Pons (tissue), 1 donor: ENCODE measurements at places on chromosomes 4 and X.

GRCh38 chr4:34157547-34157946, 2086.8 kb downstream of the ARAP2 start:
- DNase-seq = no peak

- no peak for DNase-seq
Observed at GRCh38 chr4:158125310-158125709, 47.5 kb downstream of the GASK1B start.

DNA sequence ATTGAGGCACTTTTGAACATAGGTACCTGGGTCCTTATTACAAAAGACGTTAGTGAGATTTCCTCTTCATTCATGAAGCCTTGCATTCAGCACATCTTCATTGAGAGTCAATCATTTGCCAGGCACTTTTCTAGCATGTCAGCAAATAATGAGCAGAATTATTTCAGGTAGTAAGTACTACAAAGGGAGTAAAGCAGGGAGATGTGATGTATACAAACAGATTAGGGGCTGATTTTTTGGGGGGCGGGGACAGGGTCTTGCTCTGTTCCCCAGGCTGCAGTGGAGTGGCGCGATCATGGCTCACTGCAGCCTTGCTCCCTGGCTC, 638 bp upstream of the CCKAR start:
- no peak for DNase-seq

GRCh38 chr4:81732980-81733379, 261.3 kb upstream of the RASGEF1B start:
- DNase-seq = no peak

DNA sequence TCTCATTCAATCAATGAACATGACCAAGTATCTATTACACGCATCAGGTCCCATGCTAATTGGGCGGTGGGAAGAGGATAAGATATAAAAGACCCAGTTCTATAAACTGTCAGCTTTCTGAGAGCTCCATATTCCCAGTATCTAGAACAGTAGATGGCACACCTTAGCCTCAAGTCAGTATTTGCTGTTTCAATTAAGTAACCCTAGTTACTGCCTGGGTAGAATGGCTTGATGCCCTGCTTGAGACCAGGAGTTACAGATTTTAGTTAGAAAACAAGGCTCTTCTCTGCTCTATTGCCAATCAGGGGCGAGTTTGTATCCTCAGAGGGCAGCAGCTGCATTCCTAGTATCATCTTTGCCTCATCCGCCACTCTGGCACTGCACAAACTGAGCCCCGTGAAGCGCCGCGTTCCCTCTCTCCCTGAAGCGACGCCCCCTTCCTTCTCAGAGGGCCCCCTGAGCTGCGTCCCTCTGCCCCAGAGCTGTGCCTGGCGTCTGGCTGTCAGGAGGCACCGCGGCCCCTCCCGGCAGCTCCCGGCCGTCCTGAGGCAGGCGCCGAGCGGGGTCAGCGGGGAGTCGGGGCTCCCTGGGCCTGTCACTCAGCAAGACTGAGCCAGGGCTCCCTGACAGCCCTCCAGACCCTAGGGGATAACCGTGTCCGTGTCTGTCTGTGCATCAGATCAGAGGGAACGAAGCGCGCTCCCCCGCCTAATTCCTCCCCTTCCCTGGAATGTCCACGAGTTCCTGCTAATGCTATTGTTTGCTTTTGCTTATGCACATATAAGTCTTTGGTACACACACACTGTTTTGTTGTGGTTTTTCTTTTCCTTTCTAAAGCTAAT, 212.4 kb upstream of the TTC29 start:
- peak; percentile 7 for DNase-seq

DNA sequence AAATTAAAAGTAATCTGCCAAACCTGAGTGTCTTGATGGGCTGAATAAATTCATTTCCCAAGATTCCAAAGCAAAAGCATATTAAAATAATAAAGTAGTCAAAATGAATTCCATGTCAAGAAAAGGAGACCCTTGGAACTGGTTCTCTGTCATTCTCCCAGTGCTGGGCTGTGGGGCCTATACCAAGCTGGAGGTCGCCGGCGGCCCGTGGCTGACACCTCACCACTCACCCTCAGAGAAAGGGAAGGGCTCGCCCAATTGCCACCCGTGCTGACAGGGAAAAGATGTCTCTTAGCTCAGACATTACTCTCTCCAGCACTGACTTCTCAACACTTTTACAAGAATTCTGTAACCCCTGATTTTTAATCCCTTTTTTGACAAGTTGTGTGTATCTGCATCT, 51.7 kb downstream of the GATB start:
- no peak for DNase-seq

DNA sequence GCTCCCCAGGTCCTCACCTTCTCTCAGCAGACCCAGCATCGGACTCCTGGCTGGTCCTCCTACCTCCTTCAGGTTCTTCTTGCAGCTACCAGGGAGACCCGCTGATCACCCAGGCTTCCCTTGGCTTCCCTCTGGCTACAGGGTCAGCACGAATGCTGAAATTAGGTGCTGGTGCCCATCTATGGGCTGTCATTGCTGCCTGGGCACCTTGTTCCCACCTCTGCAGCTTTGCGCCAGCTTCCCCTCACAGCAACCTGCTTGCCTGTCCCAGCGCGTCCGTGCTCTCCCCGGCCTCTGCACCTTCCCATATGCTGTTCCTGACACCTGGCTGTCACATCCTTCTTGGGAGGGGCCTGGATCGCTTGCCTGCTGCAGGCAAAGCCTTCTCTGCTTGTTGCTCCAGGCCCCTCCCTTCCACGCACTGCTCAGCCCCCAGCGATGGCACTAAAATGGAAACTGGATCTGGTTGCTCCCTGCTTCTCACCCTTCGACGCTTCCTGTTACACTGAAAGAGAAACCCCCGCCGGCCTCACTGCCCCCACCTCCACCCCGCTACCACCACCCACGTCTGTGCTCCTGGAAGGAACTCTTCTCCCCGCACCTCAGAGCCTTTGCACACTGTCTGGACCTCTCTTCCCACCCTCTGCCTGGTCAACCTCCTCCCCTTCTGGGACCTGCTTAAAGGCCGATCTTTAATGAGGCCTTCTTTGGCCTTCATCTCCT, 22.2 kb downstream of the C4orf50 start:
- DNase-seq = no peak

- no peak for DNase-seq
Observed at GRCh38 chrX:3728454-3728853, 15.0 kb upstream of the PRKX start.

DNA sequence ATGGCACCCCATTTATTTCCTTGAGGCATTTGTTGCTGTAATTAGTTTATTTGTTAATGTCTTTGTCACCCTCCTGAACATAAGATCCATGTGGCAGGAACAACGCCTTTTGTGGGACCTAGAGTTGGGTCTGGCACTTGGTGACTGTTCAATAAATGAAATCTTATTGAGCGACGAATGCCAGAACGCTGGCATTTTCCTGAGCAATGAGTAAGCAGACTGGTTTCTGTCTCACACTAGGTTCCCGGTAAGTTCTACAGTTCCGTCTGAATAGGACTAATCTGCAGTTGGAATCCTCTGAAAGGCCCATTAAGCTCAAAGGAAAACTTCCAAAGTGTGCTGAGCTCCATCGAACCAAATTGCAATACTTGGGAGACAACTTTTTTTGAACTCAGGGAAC, 49.2 kb downstream of the GATB start:
- DNase-seq = no peak

DNA sequence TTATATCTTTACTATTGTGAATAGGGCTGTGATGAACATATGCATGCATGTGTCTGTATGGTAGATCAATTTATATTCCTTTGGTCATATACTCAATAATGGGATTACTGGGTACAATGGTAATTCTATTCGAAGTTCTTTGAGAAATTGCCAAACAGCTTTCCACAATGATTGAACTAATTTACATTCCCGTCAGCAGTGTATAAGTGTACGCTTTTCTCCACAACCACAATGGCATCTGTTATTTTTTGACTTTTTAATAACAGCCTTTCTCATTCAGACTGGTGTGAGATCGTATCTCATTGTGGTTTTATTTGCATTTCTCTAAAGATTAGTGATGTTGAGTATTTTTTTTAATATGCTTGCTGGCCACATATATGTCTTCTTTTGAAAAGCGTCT, 439.4 kb upstream of the KLHL4 start:
- DNase-seq = no peak

DNA sequence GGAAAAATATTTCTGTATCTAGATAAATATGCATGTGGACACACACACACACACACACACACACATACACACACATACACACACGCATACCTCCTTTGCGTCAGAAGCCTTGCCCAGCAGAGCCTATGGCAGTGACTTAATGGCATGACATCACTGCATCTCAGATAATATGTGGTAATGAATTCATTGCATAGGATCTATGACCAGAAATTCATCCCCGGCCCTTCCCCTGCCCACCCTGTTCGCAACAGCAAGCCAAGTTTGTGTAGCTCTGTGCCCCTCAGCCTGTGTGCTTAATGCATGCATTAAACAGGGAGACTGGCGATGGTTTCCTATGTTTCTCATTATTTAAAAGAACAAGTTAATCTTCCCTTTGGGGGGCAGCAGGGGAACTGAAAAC, 120.7 kb downstream of the NKX6-1 start:
- no peak for DNase-seq

GRCh38 chr4:149702414-149703293, 113.0 kb downstream of the IQCM start:
- DNase-seq = no peak

DNA sequence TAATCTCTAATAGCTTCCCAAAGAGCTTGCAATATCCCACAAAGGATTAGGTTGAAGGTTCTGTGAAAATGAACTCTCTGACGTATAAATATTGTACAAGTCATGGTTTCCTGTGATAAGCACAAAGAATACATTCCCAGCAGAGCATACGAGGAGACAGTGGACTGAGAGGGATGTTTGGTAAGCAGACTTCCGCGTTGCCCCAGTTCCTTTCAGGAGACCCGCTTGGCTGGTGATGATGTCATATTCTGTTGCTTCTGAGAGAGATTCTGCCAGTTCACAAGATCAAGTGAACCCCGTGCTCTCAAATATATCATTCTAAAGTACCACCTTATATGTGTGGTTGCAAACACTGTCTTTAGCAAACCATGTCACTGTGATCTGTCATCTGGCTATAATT, 323.9 kb upstream of the CASK start:
- DNase-seq = no peak

DNA sequence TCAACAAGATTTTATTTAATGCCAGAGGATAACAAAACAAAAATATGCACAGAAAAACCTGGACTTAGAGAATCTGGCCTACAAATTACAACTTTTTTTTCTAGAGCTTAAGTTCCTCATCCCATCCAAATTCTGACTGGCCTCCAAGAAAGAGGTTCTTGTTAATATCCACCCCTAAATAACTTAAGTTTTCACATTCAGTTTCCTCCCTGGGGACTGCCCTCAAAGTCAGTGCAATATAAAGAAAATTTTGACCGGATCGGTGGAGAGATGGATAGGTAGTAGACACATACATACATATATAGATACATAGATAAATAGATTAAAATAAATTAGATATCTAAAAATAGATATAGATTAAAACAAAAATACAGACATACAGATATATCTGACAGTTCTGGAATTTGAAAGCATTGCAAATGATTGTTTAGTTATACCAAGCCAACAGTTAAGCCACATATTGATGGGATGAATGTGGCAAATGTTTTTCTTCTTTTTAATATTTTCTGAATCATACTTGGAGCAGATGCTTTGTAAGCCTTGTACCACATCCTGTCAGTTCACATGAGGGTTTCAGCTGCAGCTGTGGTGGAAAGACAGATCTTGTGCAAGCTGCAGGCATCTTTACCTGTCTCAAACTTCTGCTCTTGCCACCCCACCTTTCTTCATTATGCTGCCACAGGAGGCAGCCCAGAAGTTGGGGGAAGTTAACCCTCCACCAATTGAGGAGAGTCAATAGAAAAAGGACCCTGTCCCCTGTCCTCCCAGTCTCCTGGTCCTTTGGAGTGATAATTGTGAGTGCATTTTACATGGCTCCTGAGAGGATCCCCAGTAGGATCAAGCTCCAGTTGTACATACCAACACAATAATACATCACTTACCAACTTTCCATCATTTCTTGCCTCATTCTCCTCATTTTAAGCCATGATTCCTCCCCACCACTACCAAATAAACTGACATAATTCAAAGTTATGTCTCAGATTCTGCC, 58.5 kb upstream of the PRDM8 start:
- no peak for DNase-seq

GRCh38 chr4:126753592-126753991, 879.2 kb upstream of the INTU start:
- DNase-seq = no peak

DNA sequence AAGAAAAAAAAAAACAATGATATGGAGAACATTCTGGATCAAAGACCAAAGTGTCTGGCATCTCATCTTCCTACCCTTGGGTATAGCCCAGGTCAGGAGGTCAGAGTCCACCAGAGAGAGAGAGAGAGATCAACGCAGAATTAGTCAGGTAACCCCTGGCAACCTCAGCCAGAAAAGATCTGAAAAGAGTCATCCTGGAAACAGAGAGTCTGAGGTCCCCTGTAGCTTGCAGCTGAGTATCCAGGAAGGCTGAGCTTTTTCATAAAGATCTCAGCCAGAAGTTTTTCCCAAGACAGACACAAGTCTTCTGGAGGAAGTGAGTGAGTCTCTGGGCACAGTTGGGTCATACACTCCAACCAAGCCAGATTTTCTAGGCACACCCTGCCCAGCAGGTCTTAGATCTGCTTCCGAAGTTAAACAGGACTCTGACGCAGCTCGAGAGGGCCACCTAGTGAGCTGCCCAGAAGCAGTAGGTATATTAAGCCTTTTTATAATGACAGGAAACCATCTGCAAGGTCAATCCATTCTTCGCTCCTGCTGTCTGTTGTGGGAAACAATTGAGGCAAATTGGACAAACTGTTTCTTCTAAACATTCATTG, 35.7 kb downstream of the ACE2 start:
- peak; percentile 55 for DNase-seq

- no peak for DNase-seq
Observed at GRCh38 chr4:1375051-1375721, 28.2 kb downstream of the UVSSA start.

- DNase-seq = no peak
Observed at GRCh38 chrX:106300239-106300638, 132.1 kb downstream of the PWWP3B start.
